ENCODE measurements at places on chromosomes 11 and 22. TPM values are rescaled to one million over a fixed set of nuclear protein-coding genes. Genes with fewer than 3 reads are reported as not detected.

ASPHD2 gene
- total RNA-seq = 1.6 TPM

RASL10A gene
- 3.4 TPM for total RNA-seq

ANO9 gene
- total RNA-seq = 2.7 TPM

SMPD1 gene
- total RNA-seq = 51.3 TPM

PANX3 gene
- total RNA-seq = not detected

MACROD1 gene
- total RNA-seq = 15.8 TPM

SLC15A3 gene
- 29.5 TPM for total RNA-seq

MRGPRX4 gene
- total RNA-seq = not detected

DNA sequence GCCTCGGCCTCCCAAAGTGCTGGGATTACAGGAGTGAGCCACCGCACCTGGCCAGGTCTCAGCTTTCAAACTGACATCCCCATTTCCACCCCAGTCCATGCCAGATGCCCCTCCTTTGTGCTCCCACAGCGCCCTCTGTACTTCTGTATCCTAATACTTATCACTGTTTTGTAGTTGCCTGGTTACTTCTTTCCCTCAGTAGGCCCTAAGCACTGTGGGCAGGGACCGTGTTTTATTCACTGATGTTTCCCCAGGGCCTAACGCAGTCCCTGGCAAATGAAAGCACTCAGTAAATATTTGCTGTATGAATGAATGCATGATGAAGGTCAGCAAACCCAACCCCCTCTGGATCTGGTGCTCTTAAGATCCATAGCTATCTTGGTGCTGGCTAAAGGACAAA, 2.2 kb upstream of the TRIM3 start:
- peaks cover 20% of the 10 kb centered on the region for H3K36me3 ChIP-seq
- no peak overlapping the region for H3K27ac ChIP-seq
- no peaks in the 10 kb centered on the region for H3K27me3 ChIP-seq
- peaks cover 28% of the 10 kb centered on the region for H3K4me1 ChIP-seq

- peak; percentile 25 for DNase-seq
- no peaks in the 10 kb centered on the region for H3K27me3 ChIP-seq
- peaks cover 4% of the 10 kb centered on the region for H3K4me1 ChIP-seq
- H3K27ac ChIP-seq = no peak overlapping the region
Measured at GRCh38 chr22:37166675-37167066, 17.0 kb upstream of the IL2RB start.

DNA sequence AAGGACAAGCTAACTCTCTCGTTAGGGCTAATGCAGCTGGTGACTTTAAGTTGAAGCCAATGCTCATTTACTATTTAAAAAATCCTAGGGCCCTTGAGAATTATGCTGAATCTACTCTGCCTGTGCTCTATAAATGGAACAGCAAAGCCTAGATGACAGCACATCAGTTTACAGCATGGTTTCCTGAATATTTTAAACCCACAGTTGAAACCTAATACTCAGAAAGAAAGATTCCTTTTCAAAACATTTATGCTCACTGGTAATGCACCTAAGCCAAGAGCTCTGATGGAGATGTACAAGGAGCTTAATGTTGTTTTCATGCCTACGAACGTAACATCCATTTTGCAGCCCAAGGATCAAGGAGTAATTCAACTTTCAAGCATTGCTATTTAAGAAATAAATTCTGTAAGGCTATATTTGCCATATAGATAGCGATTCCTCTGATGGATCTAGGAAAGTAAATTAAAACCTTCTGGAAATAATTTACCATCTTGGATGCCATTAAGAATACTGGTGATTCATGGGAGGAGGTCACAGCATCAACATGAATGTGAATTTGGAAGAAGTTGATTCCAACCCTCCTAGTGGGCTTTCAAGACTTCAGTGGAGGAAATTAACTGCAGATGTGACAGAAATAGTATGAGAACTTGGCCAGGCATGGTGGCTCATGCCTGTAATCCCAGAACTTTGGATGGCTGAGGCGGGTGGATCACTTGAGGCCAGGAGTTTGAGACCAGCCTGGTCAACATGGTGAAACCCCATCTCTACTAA, 14.5 kb downstream of the XNDC1N start:
- DNase-seq = no peak
- no peaks in the 10 kb centered on the region for H3K27me3 ChIP-seq
- peaks cover 7% of the 10 kb centered on the region for H3K36me3 ChIP-seq
- no peak overlapping the region for H3K27ac ChIP-seq
- no peaks in the 10 kb centered on the region for H3K4me1 ChIP-seq

- H3K4me1 ChIP-seq = no peaks in the 10 kb centered on the region
- H3K4me3 ChIP-seq = no peak overlapping the region
- H3K27me3 ChIP-seq = no peaks in the 10 kb centered on the region
- no peak overlapping the region for H3K27ac ChIP-seq
Measured at GRCh38 chr22:32590556-32590955, 115.9 kb downstream of the FBXO7 start.

GRCh38 chr11:88131764-88132470, 43.3 kb downstream of the RAB38 start:
- H3K36me3 ChIP-seq = no peaks in the 10 kb centered on the region
- H3K4me3 ChIP-seq = no peak overlapping the region
- no peak for DNase-seq
- no peak overlapping the region for H3K27ac ChIP-seq
- H3K27me3 ChIP-seq = no peaks in the 10 kb centered on the region
- H3K4me1 ChIP-seq = no peaks in the 10 kb centered on the region

GRCh38 chr11:126311401-126312291, 7.8 kb downstream of the DCPS start:
- H3K27ac ChIP-seq = no peak overlapping the region
- H3K4me3 ChIP-seq = no peak overlapping the region
- H3K27me3 ChIP-seq = no peaks in the 10 kb centered on the region
- no peak for DNase-seq

GRCh38 chr11:66915046-66915832, 42.9 kb downstream of the PC start:
- no peak for DNase-seq
- no peaks in the 10 kb centered on the region for H3K27me3 ChIP-seq
- no peak overlapping the region for H3K27ac ChIP-seq
- no peaks in the 10 kb centered on the region for H3K36me3 ChIP-seq
- no peak overlapping the region for H3K4me3 ChIP-seq

- no peak overlapping the region for H3K4me3 ChIP-seq
- no peak for DNase-seq
- no peaks in the 10 kb centered on the region for H3K27me3 ChIP-seq
- no peaks in the 10 kb centered on the region for H3K36me3 ChIP-seq
- no peak overlapping the region for H3K27ac ChIP-seq
Measured at GRCh38 chr11:120384476-120384875, 48.3 kb downstream of the ARHGEF12 start.

- H3K27ac ChIP-seq = no peak overlapping the region
- H3K4me3 ChIP-seq = no peak overlapping the region
- H3K36me3 ChIP-seq = peaks cover 36% of the 10 kb centered on the region
- peaks cover 29% of the 10 kb centered on the region for H3K4me1 ChIP-seq
- H3K27me3 ChIP-seq = no peaks in the 10 kb centered on the region
Measured at GRCh38 chr22:17729561-17729960, 44.7 kb downstream of the BID start.

GRCh38 chr22:48926643-48927042, 901.0 kb downstream of the BRD1 start:
- DNase-seq = no peak
- H3K36me3 ChIP-seq = no peaks in the 10 kb centered on the region
- H3K27me3 ChIP-seq = no peaks in the 10 kb centered on the region
- no peak overlapping the region for H3K4me3 ChIP-seq
- no peak overlapping the region for H3K27ac ChIP-seq
- H3K4me1 ChIP-seq = no peaks in the 10 kb centered on the region

- H3K27ac ChIP-seq = no peak overlapping the region
- no peaks in the 10 kb centered on the region for H3K27me3 ChIP-seq
- H3K4me1 ChIP-seq = no peaks in the 10 kb centered on the region
- no peak for DNase-seq
Measured at GRCh38 chr11:14454861-14455632, 44.6 kb downstream of the COPB1 start.

GRCh38 chr11:38014405-38014804, 1416.4 kb upstream of the RAG2 start:
- H3K27me3 ChIP-seq = no peaks in the 10 kb centered on the region
- H3K36me3 ChIP-seq = no peaks in the 10 kb centered on the region
- peaks cover 5% of the 10 kb centered on the region for H3K4me1 ChIP-seq
- DNase-seq = no peak
- H3K4me3 ChIP-seq = no peak overlapping the region
